ENCODE measurements at places on chromosomes 6 and 20.

DNA sequence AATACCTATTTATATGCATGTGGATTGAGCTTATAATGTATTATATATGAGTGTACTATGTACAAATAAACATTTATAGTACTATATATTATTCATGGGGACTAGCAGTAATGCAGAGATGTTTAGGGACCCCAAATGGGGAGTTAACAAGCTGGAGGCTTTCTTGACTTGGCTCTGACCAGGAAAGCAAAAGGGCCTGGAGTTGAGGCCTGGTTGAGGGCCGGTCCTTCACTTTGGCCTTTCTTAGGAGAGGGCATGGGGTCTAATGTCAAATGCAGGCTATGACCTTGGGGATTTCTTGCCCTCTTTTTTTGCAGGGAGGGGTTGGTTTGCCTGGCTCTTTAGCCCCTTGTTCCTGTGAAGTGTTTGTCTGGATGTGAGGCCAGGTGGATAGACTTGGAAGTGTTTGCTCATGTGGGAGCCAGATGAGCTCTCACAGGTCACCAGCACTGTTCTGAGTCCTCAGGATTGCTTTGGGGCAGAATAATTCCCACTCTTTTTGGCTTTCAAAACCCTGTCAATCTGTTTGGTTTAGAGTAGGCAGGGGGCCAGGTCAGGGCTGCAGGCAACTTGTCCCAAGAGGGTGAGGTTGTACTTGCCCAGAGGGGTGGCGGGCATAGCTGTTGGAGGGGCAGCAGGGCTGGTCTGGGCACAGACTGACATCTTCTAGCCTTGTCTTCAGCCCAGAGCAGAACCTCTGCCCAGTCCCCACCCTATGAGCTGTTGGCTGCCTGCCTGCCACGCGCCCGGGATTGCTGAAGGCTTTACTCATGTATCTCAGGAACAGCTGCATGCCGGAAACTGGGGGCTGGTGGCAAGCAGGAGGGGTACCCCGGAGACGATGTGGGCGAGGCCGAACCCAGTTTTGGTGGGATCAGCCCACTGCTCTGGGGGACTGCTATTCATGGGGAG is 14.6 kb downstream of the TJAP1 start:
- no peak for DNase-seq

DNA sequence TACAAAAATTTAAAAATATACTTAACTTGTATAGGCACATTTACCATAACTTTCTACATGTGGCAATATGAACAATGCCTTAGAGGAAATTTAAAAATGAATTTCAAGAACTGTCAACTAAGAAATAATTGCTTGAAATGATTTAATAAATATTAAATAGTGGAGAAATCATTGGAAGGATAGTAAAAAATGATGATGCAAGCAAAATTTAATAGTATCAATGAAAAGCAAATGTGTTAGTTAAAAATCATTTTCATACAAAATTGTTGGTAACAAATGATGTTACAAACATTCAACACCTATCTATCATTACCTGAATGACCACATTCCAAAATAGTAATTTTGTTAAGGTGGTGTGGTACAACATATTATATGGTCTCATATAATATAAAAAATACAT is 331.0 kb downstream of the HAO1 start:
- no peak for DNase-seq

- no peak for DNase-seq
These were observed 2.9 kb upstream of the LY6G6D start for GRCh38 chr6:31712296-31712695.

DNA sequence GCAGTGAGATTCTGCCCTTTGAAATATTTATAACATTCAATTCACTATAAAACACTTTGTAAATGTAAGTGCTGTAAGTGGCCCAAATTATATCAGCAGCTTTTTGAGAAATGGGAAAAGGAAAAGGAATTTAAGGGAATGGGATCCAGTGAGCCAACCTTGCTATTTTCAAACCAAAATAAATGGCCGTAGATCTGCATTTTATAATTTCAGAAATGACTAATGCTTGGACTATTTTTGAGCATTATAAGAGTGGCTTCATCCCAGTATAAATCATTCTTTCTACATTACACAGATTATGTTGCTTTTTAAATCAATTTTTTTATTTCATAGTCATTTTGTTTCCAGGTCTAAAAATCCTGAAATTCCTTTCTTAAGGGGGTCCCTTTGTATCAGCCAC is 49.2 kb downstream of the ANKRD6 start:
- DNase-seq = no peak

GRCh38 chr6:7731294-7731693 is 5.4 kb downstream of the BMP6 start:
- DNase-seq = no peak
